ENCODE measurements at places on chromosomes 6 and 20. TPM values are rescaled to one million over a fixed set of nuclear protein-coding genes. Genes with fewer than 3 reads are reported as not detected.

- no peak for DNase-seq
Measured at GRCh38 chr6:150729188-150729748, 129.6 kb downstream of the PLEKHG1 start.

DNA sequence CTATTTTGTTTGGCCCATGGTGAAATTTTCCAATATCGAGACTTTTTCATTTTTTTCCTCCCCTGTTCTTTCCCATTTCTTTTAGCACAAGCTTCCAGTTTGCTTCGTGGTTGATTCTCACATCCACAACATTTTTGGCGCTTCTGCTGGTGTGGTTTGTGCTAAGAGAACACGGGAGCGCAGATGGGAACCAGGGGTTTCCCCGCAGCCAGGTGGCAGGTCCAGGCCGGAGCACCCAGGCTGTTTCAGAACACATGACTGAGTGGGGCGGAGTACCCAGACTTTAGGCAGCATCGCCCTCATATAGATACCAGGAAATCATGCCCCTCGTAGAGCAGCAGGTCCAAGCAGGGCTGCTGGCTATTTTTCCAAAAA is 58.0 kb downstream of the SYTL3 start:
- DNase-seq = no peak

DNA sequence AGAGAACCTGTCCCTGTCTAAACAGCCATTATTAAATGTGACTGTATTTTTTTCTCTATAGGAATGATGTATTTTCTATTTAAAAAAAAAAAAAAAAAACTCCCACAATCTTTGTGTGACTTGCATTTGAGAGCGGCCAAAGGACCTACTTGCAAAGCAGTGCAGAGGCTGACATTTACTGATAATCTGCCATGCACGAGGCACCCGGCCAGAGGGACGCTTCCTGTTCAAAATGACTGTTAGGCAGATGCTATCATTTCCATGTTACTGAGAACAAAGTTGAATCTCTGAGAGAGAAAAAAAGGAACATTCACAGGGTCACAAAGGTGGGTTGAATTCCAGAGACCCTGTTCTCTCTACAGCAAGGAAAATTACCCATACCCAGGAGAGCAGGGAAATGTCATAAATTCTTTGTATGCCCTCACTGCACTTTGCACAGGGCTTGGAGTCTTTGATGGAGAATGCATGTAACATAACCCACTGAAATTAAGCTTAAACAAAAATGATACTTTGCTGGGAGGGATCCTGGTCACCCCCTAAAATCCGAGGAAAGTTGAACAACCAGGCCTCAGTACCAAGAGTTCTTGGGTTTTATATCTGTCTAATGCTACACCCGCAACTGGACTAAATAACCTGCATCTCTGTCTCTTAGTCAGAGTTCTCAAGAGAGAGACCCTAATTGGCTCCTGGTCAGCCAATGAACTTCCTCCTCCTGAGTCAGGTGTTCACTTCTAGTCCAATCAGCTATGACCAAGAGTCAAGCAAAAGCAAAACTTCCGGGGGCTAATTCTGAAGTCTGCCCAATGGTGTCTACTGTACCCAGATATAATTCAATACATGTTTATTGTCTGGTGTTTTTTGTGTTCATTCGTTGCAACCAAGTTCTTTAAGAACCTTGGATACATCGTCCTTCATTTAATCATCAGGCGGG is 61.2 kb downstream of the GCLC start:
- DNase-seq = no peak

- DNase-seq = no peak
Measured at GRCh38 chr20:62699741-62700140, 8.9 kb upstream of the NTSR1 start.

GRCh38 chr6:33630014-33630413 is 8.9 kb downstream of the ITPR3 start:
- no peak for DNase-seq

DNA sequence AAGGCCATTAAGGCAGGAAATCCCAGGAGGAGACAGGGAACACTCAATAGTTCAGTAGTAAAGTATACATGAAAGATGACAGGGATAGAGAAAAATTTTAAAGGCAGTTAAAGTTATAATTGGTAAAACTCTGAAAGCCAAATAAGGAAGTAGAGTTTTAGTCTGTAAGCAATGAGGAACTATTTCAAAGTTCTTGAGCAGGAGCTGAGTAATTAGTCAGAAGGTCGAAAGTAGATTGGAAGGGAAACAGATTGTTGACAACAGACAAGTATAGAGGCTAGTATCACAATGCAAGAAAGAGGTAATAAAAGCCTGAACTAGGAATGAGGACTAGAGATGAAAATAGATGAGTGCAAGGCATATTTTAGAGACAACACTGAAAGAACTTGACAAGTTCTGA is 150.3 kb downstream of the CDK19 start:
- DNase-seq = no peak

GRCh38 chr20:24437196-24438082 is 32.0 kb upstream of the SYNDIG1 start:
- no peak for DNase-seq

GRCh38 chr6:86969573-86969972 is 32.2 kb downstream of the HTR1E start:
- DNase-seq = no peak

DNA sequence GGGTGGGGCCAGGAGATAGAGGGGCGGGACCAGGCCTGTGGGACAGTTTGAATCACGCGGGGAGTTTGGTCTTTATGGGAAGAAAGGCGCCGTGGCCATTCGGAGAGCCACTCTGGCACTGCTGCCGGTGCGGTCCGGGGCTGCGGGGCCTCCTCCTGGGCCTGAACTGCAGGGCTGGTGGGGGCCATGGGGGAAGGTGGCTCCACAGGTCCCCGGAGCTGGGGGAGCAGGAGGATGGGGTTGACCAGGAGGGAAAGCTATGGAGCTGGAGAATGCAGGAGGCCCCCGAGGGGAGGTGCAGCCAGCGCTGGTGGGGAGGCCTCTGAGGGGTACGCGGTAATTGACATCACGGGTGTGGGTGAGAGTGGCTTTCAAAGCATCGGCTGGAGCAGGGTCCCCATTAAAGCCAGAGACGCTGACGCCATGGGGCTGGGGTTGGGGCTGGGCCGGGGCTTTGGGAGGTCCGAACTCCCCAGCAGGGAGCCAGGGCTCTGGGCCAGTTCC is 1.8 kb upstream of the BHLHE23 start:
- DNase-seq = no peak

GRCh38 chr20:43749734-43750294 is 23.0 kb upstream of the GTSF1L start:
- no peak for DNase-seq

- no peak for DNase-seq
Measured at GRCh38 chr6:788058-788457, 95.1 kb upstream of the EXOC2 start.

Gene PEX7
- 11.5 TPM for polyA plus RNA-seq

Gene SAPCD1
- 1.7 TPM for polyA plus RNA-seq

Gene APCDD1L
- 3.7 TPM for polyA plus RNA-seq

Gene DEFB124
- not detected for polyA plus RNA-seq

Gene FAM83D
- polyA plus RNA-seq = 8.5 TPM

Gene ECT2L
- not detected for polyA plus RNA-seq

All from keratinocyte (primary cell).